ENCODE measurements at places on chromosomes 4 and X.
A peak's percentile ranks its signal among the peaks of the same experiment; 100 is the strongest.

DNA sequence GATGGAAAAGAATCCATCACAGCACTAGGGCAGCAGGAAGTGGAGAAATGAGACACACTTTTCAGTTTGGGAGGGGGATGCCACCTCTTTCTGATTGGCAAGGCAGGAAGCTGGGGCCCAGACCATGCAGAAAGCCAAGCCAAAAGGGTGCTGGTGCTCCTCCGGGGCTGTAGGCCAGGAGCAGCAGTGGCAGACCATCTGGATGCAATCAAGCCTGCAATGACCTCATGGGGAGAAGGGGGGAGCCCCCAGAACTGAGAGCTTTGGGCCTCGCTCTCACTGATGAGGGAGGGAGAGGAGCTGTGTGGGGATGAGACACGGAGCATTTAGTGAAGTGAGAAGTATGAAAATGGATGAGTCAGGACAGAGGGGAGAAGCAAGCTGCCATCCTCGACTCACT lies 141.3 kb upstream of the NALF2 start:
- no peak for DNase-seq

GRCh38 chr4:108813261-108813660 lies 50.4 kb upstream of the ETNPPL start:
- DNase-seq, result no peak

DNA sequence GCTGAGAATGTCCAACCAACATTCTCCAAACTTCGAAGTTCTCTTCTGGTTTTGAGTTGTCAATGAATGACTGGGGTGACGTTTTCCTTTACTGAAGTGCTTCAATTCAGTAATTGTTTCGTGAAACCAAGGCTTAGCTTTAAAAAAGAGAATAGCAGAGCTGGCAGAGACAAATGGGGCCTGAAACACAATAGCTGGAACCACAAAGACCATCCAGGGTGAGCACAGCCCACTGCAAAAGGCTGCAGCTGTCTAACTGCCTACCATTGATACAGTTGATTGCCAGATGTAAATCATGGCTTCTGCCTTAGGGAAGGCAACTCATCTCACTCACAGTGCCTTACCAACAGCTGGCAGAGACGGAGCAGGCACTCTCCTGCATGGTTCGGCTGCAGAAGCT lies 78.7 kb upstream of the ZNF518B start:
- DNase-seq, result no peak

DNA sequence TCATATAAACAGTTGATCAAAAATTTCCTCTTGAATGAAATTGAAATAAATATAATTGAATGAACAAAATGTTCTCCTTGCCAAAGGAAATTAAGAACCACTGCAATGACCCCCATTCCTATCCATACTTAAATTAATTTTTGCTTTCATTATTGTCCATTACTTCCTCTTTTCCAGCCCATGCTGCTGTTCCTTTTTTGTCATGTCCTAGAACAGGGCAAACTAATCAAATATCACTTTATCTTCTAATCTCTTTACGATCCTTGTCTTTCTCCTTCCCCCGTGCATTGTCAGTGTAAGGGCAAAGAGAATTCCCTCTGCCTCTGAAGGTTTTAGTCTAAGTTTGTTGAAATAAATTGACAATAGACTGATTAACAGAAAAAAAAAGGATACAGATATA lies 203.0 kb downstream of the CENPC start:
- DNase-seq, result no peak

DNA sequence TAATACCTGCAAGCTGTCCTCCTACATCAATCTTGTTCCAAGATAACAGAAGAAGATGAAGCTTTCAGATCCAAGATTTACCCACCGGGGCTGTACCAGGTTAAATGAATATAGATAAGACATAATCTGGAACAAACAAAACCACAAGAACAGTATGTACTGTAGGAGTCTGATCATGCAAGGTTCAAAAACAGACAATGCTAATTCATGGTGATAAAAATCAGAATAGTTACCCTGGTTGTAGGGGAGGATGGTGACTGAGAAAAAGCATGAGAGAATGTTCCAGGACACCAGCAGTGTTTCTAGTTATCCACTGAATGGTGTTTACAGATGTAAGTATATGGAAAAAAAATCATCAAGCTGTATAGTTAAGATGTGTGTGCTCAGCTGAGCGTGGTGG lies 211.6 kb upstream of the TBL1X start:
- DNase-seq, result no peak

GRCh38 chrX:118167361-118167760 lies 50.8 kb upstream of the KLHL13 start:
- no peak for DNase-seq

- no peak for DNase-seq
Measured at GRCh38 chr4:180808862-180809261, 1434.3 kb upstream of the TENM3 start.

DNA sequence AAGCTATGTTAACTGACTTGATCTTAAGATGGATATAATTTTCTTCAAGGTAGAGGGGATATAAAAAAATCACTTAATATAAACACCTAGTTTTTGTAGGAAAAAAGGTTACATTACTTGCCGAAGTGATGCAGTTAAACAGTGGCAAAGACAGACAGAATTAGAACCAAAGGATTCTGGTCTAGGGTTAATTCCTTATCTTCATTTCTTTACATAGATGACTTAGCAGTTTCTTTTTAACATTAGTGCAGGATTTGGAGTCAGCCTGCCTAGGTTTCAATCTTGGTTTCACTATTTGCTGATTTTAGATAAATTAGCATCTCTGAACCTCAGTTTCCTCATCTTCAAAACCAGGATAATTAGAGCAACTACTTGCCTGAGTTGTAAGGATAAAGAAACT lies 14.3 kb downstream of the ZAR1 start:
- DNase-seq, result no peak

GRCh38 chr4:159232465-159233106 lies 129.7 kb downstream of the RAPGEF2 start:
- DNase-seq, result no peak

GRCh38 chrX:106484233-106484632 lies 127.5 kb upstream of the RADX start:
- DNase-seq, result no peak

GRCh38 chrX:18994713-18995112 lies 10.8 kb upstream of the PHKA2 start:
- no peak for DNase-seq

DNA sequence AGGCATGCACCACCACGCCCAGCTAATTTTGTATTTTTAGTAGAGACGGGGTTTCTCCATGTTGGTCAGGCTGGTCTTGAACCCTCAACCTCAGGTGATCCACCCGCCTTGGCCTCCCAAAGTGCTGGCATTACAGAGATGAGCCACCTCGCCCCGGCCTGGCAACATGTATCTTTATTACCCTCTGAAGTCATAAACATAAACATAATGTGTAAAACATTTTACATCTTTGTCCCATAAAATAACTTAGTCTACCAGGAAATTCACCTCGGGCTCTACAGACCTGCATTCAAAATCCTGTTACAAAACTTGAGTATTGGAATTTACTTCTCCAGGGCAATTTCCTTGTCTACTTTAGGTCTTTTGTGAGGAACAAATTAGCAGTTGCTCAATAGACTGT lies 68.1 kb upstream of the DUSP21 start:
- no peak for DNase-seq

DNA sequence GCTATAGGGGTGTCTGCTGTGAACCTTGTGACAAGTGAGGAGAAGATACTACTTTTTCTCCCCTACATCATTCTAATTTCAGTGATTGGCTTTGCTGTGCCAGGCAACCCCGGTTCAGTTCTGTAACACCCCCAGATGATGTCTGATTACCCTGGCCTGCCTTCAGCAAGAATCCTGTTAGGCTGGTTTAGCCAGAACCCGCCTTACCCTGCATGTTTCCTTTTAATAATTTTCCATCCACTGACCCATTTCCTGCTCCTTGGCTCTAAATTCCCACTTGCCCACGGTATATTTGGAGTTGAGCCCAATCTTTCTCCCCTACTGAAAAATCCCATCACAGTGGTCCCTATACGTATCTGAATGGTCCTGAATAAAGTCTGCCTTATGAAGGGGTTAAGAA lies 46.5 kb upstream of the HPSE start:
- no peak for DNase-seq

GRCh38 chr4:7075962-7076695 lies 8.3 kb upstream of the GRPEL1 start:
- no peak for DNase-seq

GRCh38 chr4:174631901-174632758 lies 109.8 kb upstream of the HPGD start:
- no peak for DNase-seq

- DNase-seq, result no peak
Measured at GRCh38 chr4:52157641-52158316, 106.7 kb downstream of the SPATA18 start.

DNA sequence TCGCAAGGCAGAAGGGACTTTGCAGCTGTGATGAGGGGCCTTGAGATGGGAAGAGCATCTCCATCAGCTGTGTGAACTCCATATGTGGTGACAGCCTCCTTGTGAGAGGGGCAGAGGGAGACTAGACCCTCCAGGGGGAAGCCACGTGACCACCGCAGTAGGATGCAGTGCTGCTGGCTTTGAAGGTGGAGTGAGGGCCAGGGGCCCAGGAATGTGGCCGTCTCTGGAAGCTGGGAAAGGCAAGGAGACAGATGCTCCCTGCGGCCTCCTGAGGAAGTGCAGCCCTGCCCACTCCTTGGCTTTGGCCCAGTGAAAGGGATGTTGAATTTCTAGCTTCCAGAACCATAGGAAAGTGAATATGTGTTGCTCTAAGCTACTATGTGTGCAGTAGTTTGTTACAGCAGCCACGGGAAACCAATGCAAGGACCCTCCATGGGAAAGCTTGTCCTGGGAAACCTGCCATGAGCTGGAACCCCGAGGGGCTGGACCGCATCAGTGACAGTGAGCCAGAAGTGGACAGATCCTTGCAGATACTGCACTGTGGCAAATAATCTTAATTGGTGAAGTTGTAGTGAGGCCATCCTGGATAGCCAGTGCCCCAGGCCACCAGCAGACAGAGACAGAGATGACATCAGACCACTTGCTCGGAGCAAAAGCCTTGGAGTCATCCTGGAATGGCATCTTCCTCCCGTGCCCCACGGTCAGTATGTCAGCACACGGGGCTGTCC lies 35.4 kb upstream of the SORCS2 start:
- no peak for DNase-seq

GRCh38 chrX:37717708-37718107 lies 32.1 kb downstream of the XK start:
- DNase-seq, result no peak

GRCh38 chr4:16916719-16917337 lies 18.4 kb upstream of the LDB2 start:
- peak; percentile 41 for DNase-seq

DNA sequence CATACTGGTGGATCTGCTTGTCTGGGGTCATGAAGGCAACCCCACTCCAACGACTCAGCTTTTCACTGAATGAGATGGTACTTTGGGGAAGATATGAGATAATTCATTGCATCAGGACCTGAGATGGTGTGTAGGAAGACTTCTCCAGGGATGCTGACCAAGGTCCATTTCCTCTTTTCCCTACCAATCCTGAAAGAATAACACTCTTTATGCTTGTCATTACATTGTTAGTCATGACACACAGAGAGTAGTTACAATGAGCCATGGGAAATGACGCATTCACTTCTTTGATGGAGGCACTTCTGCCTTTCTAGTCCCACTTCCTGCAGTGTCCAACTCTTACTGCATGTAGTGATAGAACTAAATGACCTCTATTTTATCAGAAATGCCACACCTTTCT lies 58.6 kb downstream of the AREG start:
- no peak for DNase-seq

DNA sequence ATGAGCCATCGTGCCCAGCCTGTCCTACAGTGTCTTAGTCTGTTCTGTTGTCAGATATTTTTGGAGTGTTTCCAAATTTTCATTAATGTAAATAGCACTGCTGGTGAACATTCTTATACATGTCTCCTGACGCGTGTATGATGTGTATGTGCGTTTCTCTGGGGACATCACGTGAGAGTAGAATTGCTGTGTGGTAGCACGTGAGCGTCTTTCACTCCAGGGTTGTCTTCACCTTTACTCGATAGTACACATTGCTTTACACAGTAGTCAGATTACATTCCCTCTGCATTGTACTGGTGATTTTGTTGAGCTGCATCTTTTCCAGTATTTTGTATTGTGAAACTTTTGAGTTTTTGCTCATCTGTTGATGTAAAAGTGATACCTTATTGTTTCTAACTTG lies 60.0 kb downstream of the ARHGAP10 start:
- DNase-seq, result no peak

- DNase-seq, result no peak
Measured at GRCh38 chr4:187541666-187542065, 453.9 kb upstream of the ZFP42 start.

DNA sequence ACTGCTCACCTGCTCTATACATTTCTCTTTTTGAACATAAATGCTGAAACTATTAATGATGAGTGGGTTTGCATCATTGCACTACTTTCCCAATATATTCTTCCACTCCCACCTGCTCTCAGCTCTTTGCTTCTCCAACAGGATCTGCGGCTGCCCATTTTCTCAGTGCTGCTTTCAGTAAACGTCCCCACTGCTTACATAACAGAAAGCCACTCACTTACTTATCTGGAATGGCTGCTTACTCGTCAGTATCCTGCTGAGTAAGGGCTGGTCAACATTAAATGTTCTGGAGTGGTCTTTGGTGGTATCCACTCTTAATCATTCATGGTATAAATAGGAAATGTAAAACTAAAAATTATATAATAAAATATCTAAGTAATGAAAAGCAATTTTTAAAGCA lies 112.8 kb upstream of the HPF1 start:
- DNase-seq, result no peak

DNA sequence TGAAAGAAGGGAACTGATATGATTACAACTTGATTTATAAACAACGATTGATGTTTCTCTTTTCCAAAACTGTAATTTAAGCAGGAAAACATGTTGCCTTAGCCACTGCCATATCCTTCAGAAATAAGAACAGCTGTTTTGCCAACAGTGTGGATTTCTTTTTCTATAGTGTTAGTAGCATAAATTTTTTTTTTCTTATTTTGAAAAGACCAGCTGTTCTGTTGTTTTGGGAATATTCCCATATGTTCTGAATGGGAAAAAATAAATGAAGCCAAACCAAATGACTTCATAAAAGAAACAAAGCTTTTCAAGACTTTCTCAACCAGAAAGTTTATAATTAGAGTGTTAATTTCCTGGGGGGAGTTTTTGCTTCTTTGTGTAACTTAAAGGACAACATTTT lies 83.9 kb upstream of the ARHGAP24 start:
- DNase-seq, result no peak

- DNase-seq, result no peak
Measured at GRCh38 chr4:88043001-88043400, 35.6 kb downstream of the PKD2 start.

- DNase-seq, result no peak
Measured at GRCh38 chr4:61173799-61174198, 26.3 kb upstream of the ADGRL3 start.

GRCh38 chr4:145755802-145756201 lies 75.9 kb downstream of the C4orf51 start:
- DNase-seq, result no peak

- DNase-seq, result no peak
Measured at GRCh38 chr4:188819233-188819632, 680.0 kb downstream of the TRIML1 start.

GRCh38 chr4:103272174-103272573 lies 74.0 kb upstream of the CENPE start:
- no peak for DNase-seq

- no peak for DNase-seq
Measured at GRCh38 chr4:79466621-79467020, 58.6 kb upstream of the GK2 start.
